ENCODE measurements at places on chromosomes 4 and X. TPM values are rescaled to one million over a fixed set of nuclear protein-coding genes. Genes with fewer than 3 reads are reported as not detected.

The BMPR1B gene
- total RNA-seq: not detected

The TXK gene
- 2.3 TPM for total RNA-seq

The CORIN gene
- total RNA-seq: not detected

The ITGB1BP2 gene
- total RNA-seq: 0.96 TPM

The DNAAF6 gene
- total RNA-seq: not detected

DNA sequence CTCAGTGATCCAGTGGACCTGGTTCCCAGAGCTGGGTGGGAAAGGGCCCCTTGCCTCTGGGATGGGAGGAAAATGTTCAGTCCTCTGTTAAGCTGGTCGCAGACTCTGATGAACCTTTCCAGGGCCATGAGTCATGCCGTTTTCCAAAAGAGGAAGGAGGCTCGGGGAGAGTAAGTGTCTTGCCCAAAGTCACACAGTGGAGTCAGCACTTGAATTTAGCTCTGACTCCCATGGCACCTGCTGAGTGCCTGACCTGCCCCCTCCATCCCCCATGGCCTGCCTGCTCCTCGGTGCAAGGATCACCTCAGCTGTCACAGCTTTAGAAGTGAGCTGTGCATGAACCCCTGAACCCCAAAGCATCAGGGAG is 14.0 kb upstream of the KIAA0232 start:
- DNase-seq: peak; percentile 65

- DNase-seq: peak; percentile 44
Observed at GRCh38 chr4:67746797-67747495, 7.2 kb downstream of the GNRHR start.

GRCh38 chrX:57596516-57596915 is 4.7 kb downstream of the ZXDB start:
- no peak for DNase-seq

DNA sequence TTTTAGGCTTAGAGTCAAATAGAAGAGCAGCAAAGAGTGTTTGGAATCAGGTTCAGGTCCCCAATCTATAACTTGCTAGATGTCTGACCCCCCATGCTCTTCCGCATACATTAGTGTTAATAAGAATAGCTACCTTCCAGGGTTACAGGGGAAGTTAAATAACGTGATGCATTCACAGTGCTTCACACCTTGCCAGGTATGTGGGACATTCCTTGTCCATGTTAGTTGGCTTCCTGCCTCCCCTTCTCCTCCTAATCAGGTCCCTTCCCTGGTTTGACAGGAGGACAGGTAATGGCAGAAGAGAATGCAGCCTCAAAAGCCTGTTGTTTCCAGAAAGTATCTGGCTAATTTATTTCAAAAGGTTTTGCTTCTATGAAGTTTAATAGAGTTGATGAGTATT is 248.7 kb downstream of the MID1IP1 start:
- DNase-seq: no peak

GRCh38 chrX:1507511-1508463 is 29.2 kb downstream of the P2RY8 start:
- no peak for DNase-seq

DNA sequence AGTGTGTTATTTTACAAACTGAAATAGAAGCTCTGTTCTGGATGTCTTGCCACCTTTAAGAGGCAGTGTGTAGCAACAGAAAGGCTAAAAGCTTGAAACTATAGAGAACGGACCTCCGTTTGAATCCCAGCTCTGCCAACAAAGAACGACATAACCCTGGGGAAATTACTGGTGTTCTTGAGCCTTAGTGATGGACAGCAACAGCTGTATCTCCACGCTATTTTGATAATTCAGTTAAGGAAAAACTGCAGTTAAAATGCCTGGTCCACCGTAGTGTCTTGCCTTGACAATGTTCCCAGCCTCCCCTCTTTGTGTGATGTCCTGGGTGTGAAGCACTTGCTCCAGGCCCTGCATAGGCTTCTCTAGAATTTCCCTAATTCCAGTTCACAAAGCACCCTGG is 256.8 kb upstream of the HS3ST1 start:
- DNase-seq: no peak

DNA sequence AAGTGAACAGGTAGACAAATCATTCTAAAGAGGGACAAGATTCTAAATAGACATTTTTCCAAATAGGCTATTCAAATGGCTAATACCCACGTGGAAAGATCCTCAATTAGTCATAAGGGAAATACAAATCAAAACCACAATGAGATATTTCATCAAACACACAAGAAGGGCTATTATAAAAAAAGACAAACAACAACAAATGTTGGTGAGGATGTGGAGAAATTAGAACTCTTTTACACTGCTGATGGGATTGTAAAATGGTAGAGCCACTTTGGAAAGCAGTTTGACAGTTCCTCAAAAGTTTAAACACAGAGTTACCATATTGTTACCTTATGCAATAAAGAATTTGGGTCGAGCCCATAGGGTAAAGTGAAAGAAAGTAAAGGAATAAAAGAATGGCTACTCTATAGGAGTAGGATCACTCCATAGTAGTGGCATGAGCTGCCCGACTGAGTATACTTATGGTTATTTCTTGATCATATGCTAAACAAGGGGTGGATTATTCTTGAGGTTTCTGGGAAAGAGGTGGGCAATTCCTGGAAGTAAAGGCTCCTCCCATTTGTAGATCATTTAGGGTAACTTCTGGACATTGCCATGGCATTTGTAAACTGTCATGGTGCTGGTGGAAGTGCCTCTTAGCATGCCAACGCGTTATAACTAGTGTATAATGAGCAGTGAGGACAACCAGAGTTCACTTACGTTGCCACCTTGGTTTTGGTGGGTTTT is 58.9 kb upstream of the FAM9C start:
- DNase-seq: no peak

- no peak for DNase-seq
Observed at GRCh38 chr4:4761128-4761982, 98.1 kb upstream of the MSX1 start.

Data from RPMI7951 (cell line).